Breast epithelium (tissue), 4 donors: ENCODE measurements at places on chromosomes 6 and 20. TPM values are rescaled to one million over a fixed set of nuclear protein-coding genes. Genes with fewer than 3 reads are reported as not detected.

DNA sequence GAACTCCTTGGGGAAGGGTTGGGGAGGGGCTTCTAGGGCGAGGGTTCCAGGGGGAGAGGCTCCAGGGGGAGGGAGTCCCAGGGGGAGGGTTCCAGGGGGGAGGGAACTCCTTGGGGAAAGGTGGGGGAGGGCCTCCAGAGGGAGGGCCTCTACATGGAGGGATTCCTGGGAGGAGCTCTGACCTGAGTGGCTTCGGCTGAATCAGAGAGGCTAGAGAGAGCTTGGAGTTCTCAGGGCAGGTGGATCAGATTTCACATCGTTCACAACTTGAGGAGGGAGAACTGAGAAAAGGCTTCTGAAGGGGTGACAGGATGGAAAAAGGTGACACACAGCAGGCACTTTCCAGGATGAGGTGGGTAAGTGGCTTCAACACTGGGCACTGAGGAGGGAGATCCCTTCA, 49.1 kb downstream of the DAAM2 start:
- no peaks in the 10 kb centered on the region for H3K4me1 ChIP-seq
- H3K4me3 ChIP-seq = no peak overlapping the region
- H3K27ac ChIP-seq = no peak overlapping the region
- H3K27me3 ChIP-seq = no peaks in the 10 kb centered on the region

GRCh38 chr6:169808608-169808967, 57.2 kb downstream of the ERMARD start:
- no peak overlapping the region for H3K4me3 ChIP-seq
- DNase-seq = no peak
- H3K27ac ChIP-seq = no peak overlapping the region

GRCh38 chr6:1164600-1164999, 147.3 kb upstream of the FOXQ1 start:
- H3K36me3 ChIP-seq = no peaks in the 10 kb centered on the region
- DNase-seq = no peak
- H3K27ac ChIP-seq = no peak overlapping the region
- no peak overlapping the region for H3K4me3 ChIP-seq
- no peaks in the 10 kb centered on the region for H3K4me1 ChIP-seq

GRCh38 chr6:154513601-154514320, 3.3 kb upstream of the CNKSR3 start:
- H3K4me1 ChIP-seq = no peaks in the 10 kb centered on the region
- H3K36me3 ChIP-seq = no peaks in the 10 kb centered on the region
- no peaks in the 10 kb centered on the region for H3K27me3 ChIP-seq
- no peak for DNase-seq
- no peak overlapping the region for H3K27ac ChIP-seq
- no peak overlapping the region for H3K4me3 ChIP-seq

DNA sequence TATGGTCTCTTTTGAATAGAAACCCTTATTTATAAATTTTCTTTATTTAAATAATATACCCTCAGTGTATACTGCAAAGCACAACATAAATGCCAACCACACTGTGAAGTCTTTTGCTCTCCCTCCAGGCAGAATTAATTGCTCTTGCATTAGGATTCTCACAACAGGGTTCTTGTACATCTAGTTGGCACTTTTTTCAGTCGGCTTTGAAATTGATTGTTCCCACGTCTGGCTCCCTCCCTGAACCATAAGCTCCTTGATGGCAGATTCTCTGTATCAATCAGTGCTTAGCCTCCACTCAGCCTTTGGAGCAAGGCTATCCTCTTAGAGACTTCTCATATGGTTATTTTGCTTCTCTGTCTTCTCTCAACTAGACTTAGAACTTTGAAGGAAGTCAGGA, 288.0 kb upstream of the POU3F2 start:
- no peaks in the 10 kb centered on the region for H3K4me1 ChIP-seq
- H3K27me3 ChIP-seq = no peaks in the 10 kb centered on the region
- no peaks in the 10 kb centered on the region for H3K36me3 ChIP-seq
- no peak overlapping the region for H3K27ac ChIP-seq

DNA sequence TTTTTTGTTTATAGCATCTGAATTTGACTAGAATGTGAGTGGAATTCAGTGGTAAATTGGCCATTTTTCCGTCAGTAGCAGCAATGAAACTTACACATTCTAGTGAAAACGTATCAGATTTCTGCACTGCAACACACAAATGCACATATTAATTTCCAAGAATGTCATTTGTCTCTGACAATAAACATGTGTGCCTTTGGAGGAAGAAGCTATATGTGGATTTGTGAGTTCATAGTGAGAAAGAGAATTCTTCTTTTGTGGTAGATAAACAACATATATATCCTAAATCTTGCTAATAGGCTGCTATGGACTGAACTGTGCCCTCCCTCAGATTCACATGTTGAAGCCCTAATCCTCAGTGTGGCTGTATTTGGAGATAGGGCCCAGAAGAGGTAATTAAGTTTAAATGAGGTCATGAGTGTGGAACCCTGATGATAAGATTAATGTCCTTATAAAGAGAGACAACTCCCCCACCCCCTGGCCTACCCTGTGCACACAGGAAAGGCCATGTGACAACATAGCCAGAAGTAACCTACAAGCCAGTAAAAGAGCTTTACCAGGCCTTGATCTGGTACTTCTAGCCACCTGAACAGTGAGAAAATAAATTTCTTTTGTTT, 200.2 kb upstream of the EYA4 start:
- no peak overlapping the region for H3K4me3 ChIP-seq
- no peaks in the 10 kb centered on the region for H3K4me1 ChIP-seq
- no peak overlapping the region for H3K27ac ChIP-seq
- H3K27me3 ChIP-seq = no peaks in the 10 kb centered on the region
- no peaks in the 10 kb centered on the region for H3K36me3 ChIP-seq

- peak; percentile 41 for DNase-seq
- H3K4me1 ChIP-seq = peaks cover 9% of the 10 kb centered on the region
- H3K36me3 ChIP-seq = no peaks in the 10 kb centered on the region
- H3K27ac ChIP-seq = peak overlapping the region; percentile 93
- no peaks in the 10 kb centered on the region for H3K27me3 ChIP-seq
Observed at GRCh38 chr6:53466257-53466656, 78.6 kb downstream of the GCLC start.

GRCh38 chr6:118588626-118589025, 40.5 kb downstream of the PLN start:
- no peaks in the 10 kb centered on the region for H3K4me1 ChIP-seq
- H3K27me3 ChIP-seq = no peaks in the 10 kb centered on the region
- H3K27ac ChIP-seq = no peak overlapping the region

DNA sequence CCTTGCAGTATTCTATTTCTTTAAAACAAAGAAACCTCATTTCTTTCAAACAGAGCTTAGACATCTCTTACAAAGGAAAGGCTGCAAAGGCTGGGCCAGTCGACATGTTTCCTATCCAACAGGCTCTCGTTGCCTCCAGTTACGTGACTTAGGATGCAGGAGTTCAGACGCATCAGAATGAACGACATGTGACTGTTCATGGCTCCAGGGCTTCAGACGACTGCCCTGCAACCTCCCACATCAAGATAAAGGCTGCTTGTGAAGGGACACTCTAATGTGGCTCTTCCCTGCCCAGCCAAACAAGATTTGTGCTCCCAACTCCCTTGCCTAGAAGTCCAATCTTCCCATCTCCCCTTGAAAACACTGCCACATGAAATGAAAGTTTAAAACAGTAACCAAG, 14.3 kb upstream of the NEDD9 start:
- no peak overlapping the region for H3K4me3 ChIP-seq
- DNase-seq = no peak
- H3K27ac ChIP-seq = no peak overlapping the region
- H3K36me3 ChIP-seq = no peaks in the 10 kb centered on the region
- no peaks in the 10 kb centered on the region for H3K27me3 ChIP-seq
- peaks cover 8% of the 10 kb centered on the region for H3K4me1 ChIP-seq

GRCh38 chr6:81901551-81901966, 149.1 kb upstream of the TENT5A start:
- no peak overlapping the region for H3K4me3 ChIP-seq
- H3K27ac ChIP-seq = no peak overlapping the region
- DNase-seq = no peak
- no peaks in the 10 kb centered on the region for H3K36me3 ChIP-seq

DNA sequence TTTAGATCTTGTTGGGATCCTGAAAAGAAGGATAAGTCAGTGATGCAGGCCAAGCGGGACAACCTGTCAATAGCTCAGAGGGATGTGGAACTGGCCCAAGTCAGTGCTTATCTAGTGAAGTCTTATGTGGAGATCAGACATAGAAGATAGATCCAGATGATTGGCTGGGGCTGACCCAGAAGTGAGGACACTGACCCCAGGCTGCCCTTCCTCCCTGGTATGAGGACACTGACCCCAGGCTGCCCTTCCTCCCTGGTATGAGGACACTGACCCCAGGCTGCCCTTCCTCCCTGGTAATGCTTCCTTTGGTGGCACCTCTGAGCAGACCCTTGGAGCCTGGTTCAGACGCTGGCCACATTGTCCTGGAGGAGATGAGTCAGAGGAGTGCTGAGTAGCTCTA, 159.7 kb downstream of the PHACTR3 start:
- H3K27ac ChIP-seq = no peak overlapping the region
- no peak for DNase-seq
- H3K4me3 ChIP-seq = no peak overlapping the region
- no peaks in the 10 kb centered on the region for H3K27me3 ChIP-seq
- no peaks in the 10 kb centered on the region for H3K36me3 ChIP-seq

GRCh38 chr6:14202947-14203346, 85.4 kb downstream of the CD83 start:
- no peaks in the 10 kb centered on the region for H3K36me3 ChIP-seq
- no peaks in the 10 kb centered on the region for H3K27me3 ChIP-seq

DNA sequence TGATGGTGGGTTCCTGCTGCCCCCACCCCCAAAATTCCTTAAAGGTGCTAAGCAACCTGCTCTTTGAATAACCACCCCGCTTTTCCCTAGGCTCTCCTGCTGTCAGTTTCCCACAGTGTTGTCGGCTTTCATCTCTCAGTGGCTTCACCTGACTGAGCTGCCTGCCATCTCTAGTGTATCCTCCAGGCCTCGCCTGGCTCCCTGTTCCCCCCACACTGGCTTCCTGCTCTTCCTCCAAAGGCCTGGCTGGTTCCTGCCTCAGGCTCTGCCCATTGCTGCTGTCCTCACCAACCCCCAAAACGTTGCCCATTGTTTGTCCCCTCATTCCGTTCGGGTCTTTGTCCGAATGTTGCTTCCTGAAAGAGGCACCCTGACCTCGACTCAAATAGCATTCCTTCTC, 93.8 kb upstream of the POPDC3 start:
- no peaks in the 10 kb centered on the region for H3K36me3 ChIP-seq
- no peaks in the 10 kb centered on the region for H3K27me3 ChIP-seq
- H3K27ac ChIP-seq = no peak overlapping the region
- DNase-seq = no peak

- no peak overlapping the region for H3K27ac ChIP-seq
- H3K4me3 ChIP-seq = no peak overlapping the region
- no peaks in the 10 kb centered on the region for H3K4me1 ChIP-seq
Observed at GRCh38 chr20:9392892-9393857, 121.2 kb upstream of the LAMP5 start.

Gene TFAP2B
- total RNA-seq = 25.0 TPM

Gene CCN6
- total RNA-seq = not detected

GRCh38 chr20:22611636-22612035, 27.3 kb upstream of the FOXA2 start:
- no peak for DNase-seq
- H3K4me3 ChIP-seq = no peak overlapping the region
- H3K36me3 ChIP-seq = no peaks in the 10 kb centered on the region
- no peak overlapping the region for H3K27ac ChIP-seq
- H3K27me3 ChIP-seq = no peaks in the 10 kb centered on the region

DNA sequence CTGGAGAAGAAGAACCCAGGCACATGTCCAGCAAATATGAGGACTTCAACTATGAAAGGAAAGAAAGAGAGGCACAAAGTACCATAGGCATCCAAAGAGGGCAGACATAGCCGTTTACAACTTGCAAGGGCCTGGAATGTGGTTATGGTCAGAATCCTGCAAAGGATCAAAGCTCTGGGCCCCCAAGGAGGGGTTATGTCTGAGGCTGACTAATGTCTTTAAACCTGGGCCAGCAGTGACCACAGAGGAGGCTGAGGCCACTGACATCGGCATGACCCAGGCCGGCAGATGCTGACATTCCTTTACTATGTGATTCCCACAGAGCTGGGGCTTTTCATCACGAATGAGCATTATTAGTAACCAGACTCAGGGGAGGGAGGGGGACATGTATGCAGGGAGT, 861.1 kb downstream of the DHX35 start:
- H3K27ac ChIP-seq = no peak overlapping the region
- no peaks in the 10 kb centered on the region for H3K4me1 ChIP-seq
- no peaks in the 10 kb centered on the region for H3K27me3 ChIP-seq
- DNase-seq = no peak
- no peak overlapping the region for H3K4me3 ChIP-seq

Gene DUSP15
- 3.6 TPM for total RNA-seq

DNA sequence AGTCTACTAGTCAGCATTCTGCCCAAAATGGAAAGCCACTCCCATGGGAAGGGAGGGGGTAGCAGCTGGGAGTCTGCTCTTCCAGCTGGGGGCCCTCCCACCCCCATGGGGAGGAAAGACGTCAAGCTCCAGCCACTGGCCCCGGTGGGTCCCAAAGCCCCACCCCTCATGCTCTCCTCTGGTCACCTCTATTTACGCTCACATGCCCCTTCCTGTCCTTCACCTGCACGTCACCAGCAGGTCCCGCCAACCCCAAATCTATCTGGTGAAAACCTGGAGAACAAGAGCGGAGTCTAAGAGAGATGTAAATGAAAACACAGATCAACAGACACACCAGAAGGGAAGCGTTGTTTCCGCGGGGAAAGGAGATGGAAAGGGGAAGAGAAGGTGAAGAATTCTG, 30.0 kb upstream of the ZBP1 start:
- no peak overlapping the region for H3K27ac ChIP-seq
- no peak for DNase-seq
- no peaks in the 10 kb centered on the region for H3K36me3 ChIP-seq
- no peak overlapping the region for H3K4me3 ChIP-seq
- H3K4me1 ChIP-seq = no peaks in the 10 kb centered on the region

- no peak overlapping the region for H3K27ac ChIP-seq
- H3K4me1 ChIP-seq = peaks cover 3% of the 10 kb centered on the region
- no peaks in the 10 kb centered on the region for H3K27me3 ChIP-seq
- peak; percentile 55 for DNase-seq
Observed at GRCh38 chr6:24827970-24828369, 29.3 kb upstream of the ARMH2 start.

GRCh38 chr6:93749191-93749590, 329.8 kb upstream of the EPHA7 start:
- no peak overlapping the region for H3K4me3 ChIP-seq
- no peak for DNase-seq
- H3K4me1 ChIP-seq = no peaks in the 10 kb centered on the region
- no peak overlapping the region for H3K27ac ChIP-seq
- no peaks in the 10 kb centered on the region for H3K27me3 ChIP-seq
- no peaks in the 10 kb centered on the region for H3K36me3 ChIP-seq

Gene CDC40
- 20.3 TPM for total RNA-seq
